ENCODE measurements at places on chromosomes 12 and 14.

GRCh38 chr12:47820631-47821345 lies 1.1 kb upstream of the HDAC7 start:
- peak; percentile 98 for DNase-seq

DNA sequence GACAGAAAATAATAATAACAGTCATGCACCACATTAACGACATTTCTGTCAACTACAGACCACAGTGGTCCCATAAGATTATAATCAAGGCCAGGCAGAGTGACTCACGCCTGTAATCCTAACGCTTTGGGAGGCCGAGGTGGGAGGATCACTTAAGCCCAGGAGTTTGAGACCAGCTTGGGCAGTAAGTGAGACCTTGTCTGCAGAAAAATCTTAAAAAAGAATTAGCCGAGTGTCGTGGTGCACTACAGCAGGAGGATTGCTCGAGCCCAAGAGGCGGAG lies 8.6 kb downstream of the NAB2 start:
- DNase-seq, result no peak

- DNase-seq, result no peak
These were observed 16.4 kb downstream of the BAG5 start for GRCh38 chr14:103545915-103546651.

GRCh38 chr12:123894823-123895345 lies 77.7 kb downstream of the CCDC92 start:
- no peak for DNase-seq

GRCh38 chr14:59787045-59787674 lies 83.4 kb downstream of the RTN1 start:
- no peak for DNase-seq
